ENCODE measurements at places on chromosomes 2 and 18.

DNA sequence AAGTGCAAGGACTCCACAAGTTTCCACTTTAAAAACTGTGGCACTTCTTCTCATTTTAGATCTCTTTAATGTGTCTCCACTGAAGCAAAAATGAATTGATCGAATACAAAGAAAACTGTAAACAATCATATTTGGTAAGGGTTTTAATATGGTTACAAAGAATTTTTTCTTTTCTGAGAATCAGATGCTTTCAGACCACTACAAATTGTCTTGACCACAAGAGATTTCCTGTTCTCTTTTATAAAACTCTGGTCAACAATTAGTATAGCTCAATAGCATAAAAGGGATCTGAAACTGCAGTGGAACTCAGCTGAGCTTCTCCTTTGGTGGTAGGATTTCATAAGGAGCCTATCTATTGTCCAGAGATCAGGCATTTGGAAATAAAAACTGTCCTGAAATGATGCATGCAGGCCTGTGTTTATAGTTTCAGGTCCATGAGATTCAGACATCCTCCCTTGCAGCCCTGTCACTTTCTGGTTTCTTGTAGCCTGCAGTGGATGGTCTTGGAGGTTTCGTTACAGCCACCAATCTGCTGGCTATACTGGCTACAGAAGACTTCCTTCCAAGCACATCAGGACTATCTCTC, 120.0 kb downstream of the DOCK10 start:
- peak; percentile 58 for DNase-seq

DNA sequence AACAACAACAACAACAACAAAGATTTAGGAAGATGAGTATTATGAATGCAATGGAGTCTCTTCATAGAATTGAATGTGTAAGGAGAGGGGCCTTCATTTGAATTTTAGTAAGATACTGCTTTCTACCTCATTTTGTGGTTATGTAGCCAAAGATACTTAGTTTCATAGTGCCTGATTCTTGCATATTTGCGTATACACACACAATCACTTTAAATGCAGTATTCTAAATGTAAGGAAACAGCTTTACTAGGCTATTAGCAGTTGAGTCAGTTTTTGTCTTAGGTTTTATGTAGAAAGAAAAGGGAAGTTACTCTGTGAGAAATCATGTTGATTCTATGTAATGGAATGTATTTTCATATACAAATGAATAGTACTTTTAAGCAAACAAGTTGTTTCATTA, 80.5 kb downstream of the HAUS1 start:
- no peak for DNase-seq

DNA sequence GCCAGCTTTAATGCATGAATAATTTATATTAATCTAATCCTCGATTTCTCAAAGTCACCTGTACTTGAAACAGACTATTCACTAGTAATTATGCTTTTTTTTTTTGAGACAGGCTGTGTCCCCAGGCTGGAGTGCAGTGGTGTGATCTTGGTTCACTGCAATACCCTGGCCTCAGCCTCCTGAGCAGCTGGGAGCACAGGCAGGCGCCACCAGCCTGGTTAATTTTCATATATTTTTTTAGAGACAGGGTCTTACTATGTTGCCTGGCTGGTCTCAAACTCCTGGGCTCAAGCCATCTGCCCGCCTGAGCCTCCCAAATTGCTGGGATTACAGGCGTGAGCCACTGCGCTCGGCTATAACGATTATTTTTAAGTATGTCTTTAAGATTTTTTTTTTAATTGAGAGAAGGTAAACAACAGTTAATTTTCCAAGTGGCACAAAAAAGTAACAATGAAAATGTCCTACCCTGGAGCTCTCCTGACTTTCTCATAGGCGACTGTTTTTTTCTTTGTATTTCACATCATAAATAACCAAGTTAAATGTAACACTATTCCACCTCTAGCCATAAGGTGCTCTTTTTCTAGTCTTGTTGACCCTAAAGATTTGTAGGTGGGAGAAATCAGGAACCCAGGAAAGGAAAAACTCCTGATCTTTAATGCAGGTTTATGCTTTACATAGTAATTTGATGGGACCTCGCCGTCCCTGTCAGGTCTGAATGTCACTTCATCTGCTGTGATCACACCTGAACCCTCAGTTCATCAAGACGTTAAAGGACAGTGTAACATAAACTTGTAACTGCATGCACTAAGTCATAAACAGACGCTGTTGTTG, 1.3 kb upstream of the ANKRD12 start:
- DNase-seq, result no peak

DNA sequence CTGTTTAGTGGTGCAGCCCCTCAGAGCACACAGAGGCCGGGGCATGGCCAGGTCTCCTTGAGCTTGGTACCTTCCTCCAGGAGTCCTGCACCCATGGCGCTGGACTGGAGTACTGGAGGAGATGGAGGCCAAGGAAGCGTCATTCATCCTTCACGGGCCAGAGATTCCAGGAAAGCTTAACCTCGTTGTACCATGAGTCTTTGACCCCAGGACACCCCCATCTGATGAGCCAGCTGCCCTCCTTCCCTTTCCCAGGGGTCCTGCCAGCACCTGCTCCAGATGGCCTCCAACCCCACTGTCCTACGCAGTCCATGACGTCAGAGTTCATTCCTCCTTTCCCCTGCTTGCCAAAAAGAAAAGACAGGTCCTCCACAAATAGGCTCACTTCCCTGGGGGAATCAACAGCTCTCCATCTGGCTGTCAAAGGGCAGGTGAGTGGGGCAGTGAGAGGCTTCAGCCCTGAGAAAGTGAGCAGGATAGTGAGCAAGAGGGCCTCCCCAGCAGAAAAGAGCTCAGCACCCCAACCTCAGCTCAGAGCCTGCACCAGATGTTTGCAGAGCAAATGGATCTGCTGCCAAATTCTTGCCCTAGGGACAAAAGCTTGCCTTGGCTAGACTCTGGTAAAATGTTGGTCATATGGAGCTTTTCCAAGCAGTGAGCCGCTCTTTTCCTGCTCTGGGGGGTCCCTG, 4.5 kb upstream of the NPPC start:
- DNase-seq, result no peak

DNA sequence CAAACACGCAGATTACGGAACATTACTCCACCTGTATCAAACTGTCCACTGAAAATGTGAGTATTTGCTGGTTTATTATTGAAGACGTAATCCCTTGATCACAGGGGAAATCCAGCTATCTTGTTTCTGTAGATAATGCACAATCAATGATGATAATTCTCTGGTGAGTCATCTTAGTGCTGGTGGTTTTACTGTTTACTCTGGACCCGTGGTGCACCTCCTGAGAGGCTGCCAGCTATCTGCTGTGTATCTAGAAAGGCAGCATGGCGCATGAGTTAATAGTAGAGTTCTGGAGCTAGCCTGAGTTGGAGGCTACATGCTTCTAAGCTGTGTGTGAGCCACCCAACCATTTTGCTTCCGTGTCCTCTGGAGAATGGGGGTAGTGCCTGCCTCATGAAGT, 6.5 kb downstream of the NCAPH start:
- peak; percentile 73 for DNase-seq

- peak; percentile 44 for DNase-seq
Measured at GRCh38 chr18:55236150-55236931, 277.1 kb upstream of the CCDC68 start.

DNA sequence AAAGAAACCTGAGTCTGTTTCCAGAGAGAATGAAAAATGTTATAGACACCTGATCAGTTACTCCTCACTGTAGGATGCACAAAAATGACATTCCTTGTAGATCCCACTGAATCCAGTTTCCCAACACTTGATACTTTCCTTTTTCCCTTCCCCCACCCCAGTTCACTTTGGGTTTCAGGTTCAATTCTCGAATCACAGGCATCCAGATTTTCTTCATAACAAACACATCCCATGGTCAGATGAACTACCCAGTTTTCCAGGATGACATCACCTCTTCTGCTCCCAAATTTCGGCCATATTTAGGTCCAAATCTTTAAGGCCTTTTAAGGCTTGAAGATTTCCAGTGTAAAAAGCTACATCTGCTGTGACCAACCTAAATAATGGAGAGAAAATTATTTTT, 51.5 kb downstream of the UGP2 start:
- DNase-seq, result no peak

GRCh38 chr18:37270038-37270665, 295.4 kb downstream of the CELF4 start:
- DNase-seq, result peak; percentile 49

GRCh38 chr2:219634171-219634940, 6.9 kb downstream of the SLC4A3 start:
- no peak for DNase-seq

- DNase-seq, result no peak
Measured at GRCh38 chr2:219713110-219713509, 85.7 kb downstream of the SLC4A3 start.

DNA sequence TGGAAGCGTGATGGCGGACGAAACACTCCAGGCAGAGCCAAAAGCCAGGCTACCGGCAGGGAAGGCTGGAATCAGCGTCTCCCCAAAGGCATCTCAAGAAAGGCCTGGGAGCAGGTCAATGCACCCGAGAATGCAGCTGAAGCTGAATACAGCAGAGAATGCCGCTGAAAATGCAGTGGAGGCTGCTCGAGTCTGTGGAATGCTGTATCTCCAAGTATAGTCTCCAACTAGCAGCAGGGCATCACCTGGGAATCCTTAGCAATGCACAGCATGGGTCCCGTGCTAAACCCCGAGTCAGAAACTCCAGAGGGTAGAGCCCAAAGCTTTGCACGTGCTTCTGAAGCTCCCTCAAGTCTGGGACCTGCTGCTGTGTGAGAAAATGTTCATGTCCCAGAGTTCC, 191.1 kb upstream of the ALKAL2 start:
- no peak for DNase-seq

DNA sequence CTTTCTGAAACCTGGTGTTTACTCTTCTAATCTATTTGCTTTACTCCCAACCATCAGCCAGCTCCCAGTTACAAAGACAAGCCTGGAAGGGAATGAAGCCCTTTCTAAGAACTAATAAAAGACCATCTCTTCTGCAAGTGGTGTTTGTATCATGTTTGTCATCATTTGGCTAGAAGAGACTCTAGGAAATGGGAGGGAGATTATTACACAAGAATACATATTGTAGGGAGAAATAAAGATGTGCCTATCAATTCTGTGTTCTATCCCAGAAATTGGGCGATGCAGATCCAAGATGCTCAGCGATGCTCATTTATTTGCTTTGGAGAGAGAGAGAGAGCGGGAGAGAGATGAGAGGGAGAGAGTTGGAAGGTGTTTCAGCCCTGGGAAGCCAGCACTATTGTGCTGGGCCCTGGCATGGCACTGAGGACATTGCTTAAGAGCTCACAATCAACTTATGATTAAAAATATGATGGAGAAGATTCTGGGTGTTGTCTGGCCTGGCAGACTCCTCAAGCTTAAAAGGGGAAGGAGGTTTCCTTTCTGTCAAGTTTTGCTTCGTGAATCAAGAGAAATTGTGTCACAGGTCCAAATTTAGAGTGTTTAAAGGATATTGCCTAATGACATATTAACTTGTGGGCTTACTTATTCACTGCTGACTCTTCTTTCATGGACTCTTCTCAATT, 41.8 kb upstream of the AFF3 start:
- DNase-seq, result no peak

DNA sequence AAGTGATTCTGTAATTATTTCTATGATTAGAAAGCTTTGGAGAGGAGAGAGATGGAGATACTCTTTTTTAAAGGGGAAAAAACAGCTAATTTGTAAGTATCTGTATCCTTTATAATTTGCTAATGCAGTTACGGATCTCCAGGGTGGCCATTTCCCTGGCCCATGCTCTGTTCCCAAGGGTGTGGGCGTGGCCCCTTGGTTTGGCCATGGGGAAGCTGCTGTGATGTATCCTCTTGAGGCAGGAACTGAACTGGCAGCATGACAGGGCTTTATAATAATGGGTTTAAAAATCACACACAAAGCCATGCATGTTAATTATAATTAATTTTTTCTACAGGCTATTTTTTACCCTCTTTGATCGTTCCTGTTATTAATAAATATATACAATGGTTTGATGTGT, 27.0 kb downstream of the TRAPPC12 start:
- no peak for DNase-seq

DNA sequence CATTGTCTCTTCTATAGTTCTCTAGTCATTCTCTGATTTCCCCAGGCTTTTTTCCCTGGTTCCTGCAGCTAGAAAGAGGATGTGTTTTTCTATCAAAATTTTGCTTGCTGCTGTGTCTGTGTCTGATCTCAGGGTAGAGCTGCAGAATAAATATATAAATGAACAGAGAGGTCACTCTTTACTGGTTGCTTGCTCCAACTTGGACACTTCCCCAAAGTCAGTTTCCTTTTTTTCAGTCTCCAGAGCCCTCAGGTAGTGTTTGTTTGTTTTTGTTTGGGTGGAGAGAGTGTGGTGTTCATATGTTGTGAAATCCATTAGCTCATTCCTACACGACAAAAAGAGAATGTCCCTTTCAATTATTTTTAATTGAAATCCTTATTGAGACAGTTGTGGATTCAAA, 85.8 kb downstream of the CERS6 start:
- DNase-seq, result no peak

DNA sequence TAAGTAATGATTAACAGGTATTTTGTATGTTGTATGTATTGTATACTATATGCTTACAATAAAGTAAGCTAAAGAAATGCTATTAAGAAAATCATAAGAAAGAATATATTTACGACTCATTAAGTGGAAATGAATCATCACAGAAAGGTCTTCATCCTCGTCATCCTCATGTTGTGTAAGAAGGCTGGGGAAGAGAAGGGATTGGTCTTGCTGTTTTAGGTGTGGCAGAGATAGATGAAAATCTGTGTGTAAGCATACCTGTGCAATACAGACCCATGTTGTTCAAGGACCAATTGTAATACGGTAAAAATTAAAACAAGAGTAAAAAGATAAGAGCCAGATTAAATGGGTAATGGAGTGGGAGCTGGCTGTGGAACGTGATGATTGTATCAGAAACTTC, 16.6 kb downstream of the SLC35F5 start:
- DNase-seq, result no peak

DNA sequence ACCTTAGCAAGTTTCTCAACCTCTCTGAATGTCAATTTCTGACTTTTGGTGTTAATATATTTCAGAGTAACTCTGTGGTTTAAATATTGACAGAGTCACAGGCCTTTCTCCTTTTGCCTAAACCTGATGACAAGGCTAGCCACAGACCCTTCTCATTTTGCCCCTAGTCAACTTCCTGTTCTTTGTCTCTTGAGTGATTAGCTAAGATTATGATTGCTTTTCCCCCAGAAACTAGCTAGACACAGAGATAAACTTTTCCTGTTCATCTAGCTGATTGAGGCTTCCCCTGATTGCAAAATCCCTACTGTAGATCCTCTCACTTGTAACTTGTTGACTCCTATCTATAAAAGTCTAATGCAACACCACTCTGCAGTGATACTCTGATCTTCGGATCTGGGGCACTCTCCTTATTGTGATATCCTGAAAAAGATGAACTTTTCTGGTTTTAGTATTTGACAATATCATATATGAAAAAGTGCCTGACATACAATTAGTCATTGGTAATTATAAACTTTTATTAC, 241.4 kb downstream of the ZNF385B start:
- DNase-seq, result no peak

Measured in astrocyte of the cerebellum (primary cell).